ENCODE measurements at places on chromosomes 6 and 20. TPM values are rescaled to one million over a fixed set of nuclear protein-coding genes. Genes with fewer than 3 reads are reported as not detected.

Gene DDR1
- 4.6 TPM for polyA plus RNA-seq

Gene ACOT8
- polyA plus RNA-seq = 35.4 TPM

Gene CTNNBL1
- polyA plus RNA-seq = 149 TPM

Gene ARMH2
- 0.50 TPM for polyA plus RNA-seq

Gene KIF25
- not detected for polyA plus RNA-seq

Gene MACROD2
- polyA plus RNA-seq = 40.2 TPM

Gene TINAG
- not detected for polyA plus RNA-seq

Gene C6orf52
- polyA plus RNA-seq = 1.6 TPM

Gene ZNF165
- 3.6 TPM for polyA plus RNA-seq

Gene MOCS1
- polyA plus RNA-seq = 0.13 TPM

Gene TP53TG5
- polyA plus RNA-seq = not detected

Gene BANF2
- polyA plus RNA-seq = not detected

Gene OXT
- 1.5 TPM for polyA plus RNA-seq

Gene CLIC5
- polyA plus RNA-seq = 0.12 TPM

Gene SLPI
- not detected for polyA plus RNA-seq

Gene ALDH5A1
- 20.4 TPM for polyA plus RNA-seq

Gene C20orf96
- polyA plus RNA-seq = 1.1 TPM

Gene OR2H1
- polyA plus RNA-seq = not detected

Gene C20orf144
- not detected for polyA plus RNA-seq

Gene MUC22
- not detected for polyA plus RNA-seq

Gene ADTRP
- polyA plus RNA-seq = not detected
